ENCODE measurements at places on chromosomes 7 and 10. TPM values are rescaled to one million over a fixed set of nuclear protein-coding genes. Genes with fewer than 3 reads are reported as not detected.

DNA sequence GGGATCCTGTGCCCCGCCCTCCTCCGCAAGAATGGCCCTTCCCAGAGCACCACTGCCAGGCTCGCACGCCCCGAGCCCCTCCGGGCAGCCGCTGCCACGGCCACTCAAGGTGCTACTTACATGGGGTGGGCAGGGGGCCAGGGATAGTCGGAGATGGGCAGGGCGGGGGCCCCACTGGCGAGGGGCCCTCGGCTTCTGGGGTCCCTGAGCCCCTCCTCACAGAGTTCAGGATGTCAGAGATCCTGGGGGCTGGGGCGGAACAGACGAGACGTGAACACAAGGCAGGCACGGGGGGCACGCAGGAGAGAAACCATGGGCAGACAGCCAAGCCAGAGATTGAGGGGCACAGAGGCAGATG lies 25.6 kb downstream of the YKT6 start:
- no peak for DNase-seq

DNA sequence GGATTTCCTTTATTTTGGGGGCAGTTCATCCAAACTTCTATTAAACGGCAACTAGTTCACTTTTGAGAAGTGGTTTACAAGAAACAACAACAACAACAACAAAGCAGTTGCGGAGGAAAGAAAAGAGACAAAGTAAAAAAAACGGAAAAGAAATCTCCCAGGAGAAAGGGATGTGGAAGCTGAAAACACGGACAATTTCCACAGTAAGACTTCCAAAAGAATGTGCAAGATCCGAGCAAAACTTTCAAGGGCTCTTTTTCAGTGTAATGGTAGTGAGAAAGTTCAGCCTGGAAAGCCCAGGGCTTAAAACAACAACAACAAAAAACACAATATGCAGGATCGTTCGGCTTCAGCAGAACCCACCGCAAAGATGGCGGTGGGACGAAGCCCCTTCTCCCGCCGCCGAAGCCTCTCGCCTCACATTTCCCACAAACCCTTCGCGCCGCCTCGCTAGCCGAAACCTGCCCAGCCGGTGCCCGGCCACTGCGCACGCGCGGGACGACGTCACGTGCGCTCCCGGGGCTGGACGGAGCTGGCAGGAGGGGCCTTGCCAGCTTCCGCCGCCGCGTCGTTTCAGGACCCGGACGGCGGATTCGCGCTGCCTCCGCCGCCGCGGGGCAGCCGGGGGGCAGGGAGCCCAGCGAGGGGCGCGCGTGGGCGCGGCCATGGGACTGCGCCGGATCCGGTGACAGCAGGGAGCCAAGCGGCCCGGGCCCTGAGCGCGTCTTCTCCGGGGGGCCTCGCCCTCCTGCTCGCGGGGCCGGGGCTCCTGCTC lies at the start of gene TNKS2:
TSS of gene TNKS2 (plus strand) at position 553 of the 775 bp plus-strand sequence. CDS start 265 bp downstream, outside the sequence.
- DNase-seq = peak; percentile 94

DNA sequence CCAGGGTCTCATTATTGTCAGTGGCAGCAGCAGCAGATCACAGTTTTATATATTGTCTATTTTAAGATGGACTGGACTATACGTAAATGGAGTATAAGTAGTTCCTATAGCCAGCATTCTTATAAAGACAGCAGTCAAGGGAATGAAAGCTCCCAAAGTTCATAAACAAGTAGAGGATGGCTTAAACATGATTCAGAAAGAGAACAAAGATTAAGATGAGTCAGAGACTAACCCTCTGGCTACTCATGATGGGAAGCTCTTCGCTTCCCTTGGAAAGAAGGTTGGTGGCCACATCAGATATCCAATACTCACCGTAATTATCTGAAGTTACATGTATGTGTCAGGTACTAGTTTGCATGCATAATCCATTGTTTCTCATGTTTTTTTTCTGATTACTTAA lies 277.0 kb downstream of the INHBA start:
- DNase-seq = peak; percentile 84

DNA sequence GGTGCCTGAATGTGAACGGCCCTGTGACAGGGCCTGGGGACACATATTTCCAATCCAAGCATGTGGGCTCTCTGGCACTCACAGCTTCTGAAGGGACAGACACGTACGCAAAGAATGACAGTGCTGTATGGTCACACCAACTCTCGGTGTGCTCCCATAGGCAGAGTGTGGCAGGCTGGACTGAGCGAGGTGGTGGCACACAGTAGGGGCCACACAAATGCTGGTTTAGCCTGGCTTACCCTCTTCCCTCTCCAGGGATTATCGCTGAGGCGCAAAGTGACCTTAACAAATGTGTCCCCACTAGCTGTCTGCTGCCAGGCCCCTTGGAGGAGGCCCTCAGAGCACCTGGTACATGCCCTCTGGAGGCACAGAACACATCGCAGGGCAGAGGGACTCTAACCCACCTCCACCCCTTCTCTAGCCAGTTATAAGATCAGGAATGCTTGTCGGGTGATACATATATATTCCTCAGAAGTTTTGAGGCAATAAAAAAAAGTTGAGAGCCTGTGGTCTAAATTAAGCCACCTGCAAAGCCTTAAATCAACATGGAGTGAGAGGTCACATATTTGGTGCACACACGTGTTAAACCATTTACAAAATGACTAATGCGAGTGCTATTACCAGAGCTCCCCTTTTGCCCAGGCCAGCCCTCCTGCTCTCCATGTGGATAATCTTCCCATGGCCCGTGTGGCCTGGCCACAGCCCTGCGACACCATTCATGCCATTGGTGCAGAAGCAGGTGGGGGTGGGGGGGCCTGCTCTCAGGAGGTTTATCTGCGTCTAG lies 262.8 kb upstream of the GRB10 start:
- DNase-seq = peak; percentile 60

DNA sequence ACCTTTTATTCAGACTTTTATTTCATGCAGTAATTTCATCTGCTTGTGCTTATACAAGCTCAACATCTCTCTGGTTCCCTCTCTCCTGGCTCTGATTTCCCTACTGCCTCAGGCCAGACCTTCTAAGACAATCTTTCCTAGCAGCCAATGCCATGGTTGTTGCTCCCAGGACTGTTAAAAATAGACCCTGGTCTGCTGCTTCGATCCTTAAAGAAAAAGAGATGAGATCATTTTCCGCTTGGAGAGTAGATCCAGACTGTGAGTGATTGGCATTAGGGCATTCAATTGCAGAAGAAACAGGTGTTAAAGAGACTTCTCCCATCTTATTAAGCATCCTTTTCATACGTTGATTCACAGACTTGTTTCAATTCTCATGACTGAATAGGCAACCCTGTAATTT lies 68.4 kb upstream of the ITGB1 start:
- no peak for DNase-seq

GRCh38 chr7:132112106-132112505 lies 464.2 kb downstream of the PLXNA4 start:
- no peak for DNase-seq

DNA sequence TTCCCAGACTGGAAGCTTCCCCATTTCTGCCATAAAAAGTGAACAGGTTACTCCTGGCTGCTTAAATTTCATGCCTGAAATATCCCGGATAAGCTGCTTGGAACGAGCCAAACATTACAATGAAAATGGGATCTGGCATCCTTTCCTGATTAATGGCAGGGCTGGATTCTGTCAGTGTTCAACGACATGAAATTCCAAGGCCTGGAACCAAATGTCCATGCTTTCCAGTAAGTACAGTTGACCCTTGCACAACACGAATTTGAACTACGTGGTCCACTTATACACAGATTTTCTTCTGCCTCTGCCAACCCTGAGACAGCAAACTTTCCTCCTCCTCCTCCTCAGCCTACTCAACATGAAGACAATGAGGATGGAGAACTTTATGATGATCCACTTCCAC lies 65.4 kb downstream of the SGMS1 start:
- DNase-seq = no peak

- DNase-seq = no peak
Observed at GRCh38 chr10:47301833-47302232, 1.8 kb downstream of the GDF10 start.

DNA sequence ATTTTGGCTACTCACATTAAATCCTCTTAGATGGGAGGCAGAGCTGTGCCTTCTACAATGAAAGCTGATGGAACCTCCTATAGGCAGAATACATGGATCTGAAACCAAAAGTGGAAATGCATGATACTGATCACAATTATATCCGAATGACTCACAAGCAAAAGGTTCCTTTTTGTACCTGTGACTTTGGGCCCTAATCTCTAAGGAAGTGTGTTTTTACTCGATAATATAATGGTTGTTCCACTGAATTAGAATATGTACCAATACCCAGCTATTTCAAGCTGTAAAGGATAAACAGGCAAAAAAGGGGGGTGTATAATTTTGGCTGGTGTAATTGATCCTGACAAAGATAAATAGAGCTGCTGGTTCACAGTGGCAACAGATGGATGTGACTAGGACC lies 17.6 kb upstream of the LAMB1 start:
- no peak for DNase-seq

GRCh38 chr10:98115031-98115787 lies 19.2 kb upstream of the R3HCC1L start:
- DNase-seq = no peak

- DNase-seq = no peak
Observed at GRCh38 chr7:114658216-114658615, 243.6 kb downstream of the FOXP2 start.

- DNase-seq = no peak
Observed at GRCh38 chr7:158902427-158902826, 46.1 kb downstream of the DYNC2I1 start.

GRCh38 chr10:30819341-30820181 lies 190.0 kb upstream of the LYZL2 start:
- DNase-seq = no peak

Gene CALML5
- not detected for total RNA-seq

Gene MMRN2
- 11.5 TPM for total RNA-seq

Gene CALHM2
- total RNA-seq = 4.8 TPM

Gene TMEM236
- 0.28 TPM for total RNA-seq

Gene FAM3C
- 80.5 TPM for total RNA-seq

Data from mammary epithelial cell (primary cell).